ENCODE measurements at places on chromosomes 11 and 22.

- no peak for DNase-seq
Measured at GRCh38 chr11:32081901-32082300, 9.0 kb upstream of the RCN1 start.

- DNase-seq = no peak
Measured at GRCh38 chr22:49155039-49155769, 672.5 kb downstream of the BRD1 start.

DNA sequence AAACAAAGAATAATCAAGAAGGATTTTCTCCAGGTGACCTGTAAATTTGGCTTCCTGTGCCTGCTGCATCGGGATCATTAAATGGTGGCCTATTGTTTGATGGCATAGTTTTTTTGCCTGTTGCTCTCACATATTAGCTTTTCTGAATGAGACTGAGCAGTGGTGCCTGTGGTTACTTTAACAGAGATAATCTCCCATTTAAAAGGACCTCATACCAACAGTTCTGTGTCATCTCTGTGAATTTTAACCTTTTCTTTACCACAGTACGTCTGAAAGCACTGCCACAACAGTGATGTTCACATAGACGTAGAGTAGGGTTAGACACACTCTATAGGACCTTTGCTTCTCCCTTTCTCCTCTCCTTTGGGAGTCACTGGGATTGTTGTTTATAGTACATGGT, 22.9 kb upstream of the RCE1 start:
- no peak for DNase-seq

- no peak for DNase-seq
Measured at GRCh38 chr11:47325271-47326041, 27.0 kb downstream of the MYBPC3 start.

- DNase-seq = no peak
Measured at GRCh38 chr22:49715450-49715849, 112.2 kb downstream of the BRD1 start.

GRCh38 chr11:118152020-118152551, 537 bp downstream of the SCN4B start:
- DNase-seq = no peak

GRCh38 chr22:48630433-48630754, 1197.3 kb downstream of the BRD1 start:
- DNase-seq = no peak

DNA sequence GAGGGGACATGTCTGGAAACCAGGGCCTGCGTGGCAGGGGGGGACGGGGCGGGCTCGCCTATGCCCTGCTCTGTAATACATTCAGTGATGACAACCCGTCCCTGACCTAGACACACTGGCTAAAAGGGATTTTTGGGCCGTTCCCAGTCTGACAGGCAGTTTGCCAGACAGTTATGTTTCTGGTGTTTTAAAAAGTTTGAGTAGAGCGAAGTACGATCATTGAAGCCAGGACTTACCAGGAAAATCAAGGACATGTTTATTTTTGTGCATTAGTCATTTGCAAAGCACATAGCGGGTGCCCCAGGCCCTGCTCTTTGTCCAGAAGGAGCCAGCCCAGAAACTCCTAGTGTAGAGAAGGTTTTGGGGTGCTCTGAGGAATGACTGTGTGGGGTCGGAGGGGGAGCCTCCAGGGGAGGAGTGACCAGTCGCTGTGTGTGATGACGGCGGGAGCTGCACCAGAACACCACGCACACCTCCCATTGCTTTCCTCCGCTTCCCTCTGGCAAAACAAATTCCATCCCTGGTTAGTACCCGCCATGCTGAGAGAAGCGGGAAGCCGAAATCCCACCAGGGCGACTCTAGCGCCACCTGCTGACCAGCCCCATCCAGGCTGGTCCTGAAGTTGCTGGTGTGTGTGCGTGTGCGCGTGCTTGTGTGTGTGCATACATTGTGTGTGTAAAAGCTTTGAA, 50.8 kb downstream of the FBLN1 start:
- DNase-seq = peak; percentile 28

- no peak for DNase-seq
Measured at GRCh38 chr22:39415506-39415905, 15.9 kb downstream of the TAB1 start.

DNA sequence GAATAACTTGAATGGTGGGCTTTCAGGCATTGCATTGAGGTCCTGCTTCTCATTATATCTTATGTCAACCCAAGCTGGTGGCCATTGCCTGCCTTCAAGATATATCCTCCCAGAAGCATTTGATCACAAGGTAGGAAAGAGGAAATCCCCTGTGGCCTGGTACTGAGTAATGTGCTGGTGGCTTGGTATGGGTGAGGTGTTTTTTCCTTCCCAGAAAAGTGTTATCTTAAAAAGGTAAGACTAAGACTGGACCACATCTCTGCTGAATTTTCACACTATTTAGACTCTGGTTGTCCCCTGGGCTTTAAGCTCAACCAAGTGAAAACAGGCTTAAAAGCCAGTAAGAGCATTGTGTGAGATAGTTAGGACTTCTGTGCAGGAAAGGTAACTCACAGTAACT, 3.7 kb downstream of the INSC start:
- no peak for DNase-seq

GRCh38 chr11:1381793-1382425, 7.8 kb upstream of the BRSK2 start:
- no peak for DNase-seq

- no peak for DNase-seq
Measured at GRCh38 chr11:20080032-20080685, 80.1 kb downstream of the DBX1 start.

DNA sequence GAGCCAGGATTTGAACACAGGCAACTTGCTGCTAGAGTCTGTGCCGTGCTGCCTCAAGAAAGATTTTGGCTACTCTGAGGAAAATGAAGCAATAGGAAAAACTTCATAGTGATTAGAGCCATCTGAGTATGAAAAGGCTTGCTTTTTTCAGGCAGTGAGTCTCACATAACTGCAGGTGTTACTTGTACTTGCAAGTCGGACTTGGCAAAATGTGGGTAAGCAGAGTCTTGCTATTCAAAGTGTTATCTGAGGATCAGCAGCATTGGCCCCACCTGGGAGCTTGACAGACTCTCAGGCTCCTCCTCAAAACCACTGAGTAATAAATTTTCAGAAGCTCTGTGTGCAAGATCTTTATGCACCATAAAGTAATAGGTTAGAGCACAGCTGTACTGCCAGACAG, 18.1 kb downstream of the RNF141 start:
- no peak for DNase-seq

- DNase-seq = no peak
Measured at GRCh38 chr11:117414724-117415123, 87.1 kb downstream of the CEP164 start.

DNA sequence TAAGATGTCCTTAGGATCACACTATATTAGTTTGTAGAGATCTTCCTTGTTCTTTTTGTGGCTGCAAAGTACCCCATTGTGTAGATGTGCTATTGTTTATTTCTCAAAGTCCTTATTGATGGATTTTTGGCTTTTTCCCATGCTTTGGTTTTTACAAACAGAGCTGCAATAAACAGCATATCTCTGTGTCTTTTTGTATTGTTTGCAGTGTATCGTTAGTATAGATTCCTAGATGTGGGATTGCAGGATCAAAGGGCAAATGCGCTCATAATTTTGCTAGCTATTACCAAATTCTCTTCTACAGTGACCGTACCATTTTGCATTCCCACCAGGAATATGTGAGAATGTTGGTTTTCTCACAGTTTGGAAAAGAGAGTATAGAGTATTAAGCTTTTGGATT, 27.5 kb upstream of the FTH1 start:
- DNase-seq = no peak

GRCh38 chr11:134349109-134349801, 17.5 kb downstream of the GLB1L2 start:
- no peak for DNase-seq

All from activated T-cell treated with anti-CD3 and anti-CD28 coated beads, Interleukin-2, amount 50 U/mL, for 4 hours (primary cell).